Activated CD8-positive, alpha-beta memory T cell treated with anti-CD3 and anti-CD28 coated beads, Interleukin-2, amount 50 U/mL, for 4 hours (primary cell): ENCODE measurements at places on chromosomes 7 and 10.
A peak's percentile ranks its signal among the peaks of the same experiment; 100 is the strongest.

DNA sequence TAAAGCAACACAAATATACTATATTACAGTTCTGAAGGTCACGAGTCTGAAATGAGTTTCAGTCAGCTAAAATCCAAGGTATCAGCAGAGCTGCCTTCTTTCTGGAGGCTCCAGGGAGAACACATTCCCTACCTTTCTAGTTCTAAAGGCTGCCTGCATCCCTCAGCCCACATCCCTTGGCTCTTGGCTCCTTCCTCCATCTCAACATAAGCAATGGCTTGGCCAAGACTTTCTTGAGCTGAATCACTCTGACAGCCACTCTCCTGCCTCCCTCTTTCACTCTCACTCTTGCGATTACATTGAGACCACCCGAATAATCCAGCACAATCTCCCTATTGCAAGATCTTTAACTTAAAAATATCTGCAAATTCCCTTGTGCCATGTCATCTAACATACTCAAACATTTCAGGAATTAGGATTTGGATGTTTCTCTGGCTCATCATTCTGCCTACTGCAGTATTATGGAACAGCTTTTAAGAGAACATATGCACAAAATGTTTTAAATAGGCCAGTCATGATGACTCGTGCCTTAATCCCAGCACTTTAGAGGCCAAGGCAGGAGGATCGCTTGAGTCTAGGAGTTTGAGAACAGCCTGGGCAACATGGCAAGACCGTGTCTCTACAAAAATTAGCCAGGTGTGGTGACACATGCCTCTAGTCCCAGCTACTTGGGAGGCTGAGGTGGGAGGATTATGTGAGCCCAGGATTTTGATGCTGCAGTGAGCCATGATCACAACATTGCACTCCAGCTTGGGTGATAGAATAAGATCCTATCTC lies 144.2 kb upstream of the VSTM2A start:
- DNase-seq, result no peak

- peak; percentile 31 for DNase-seq
These were observed 37.0 kb downstream of the RPA3 start for GRCh38 chr7:7681191-7681935.

DNA sequence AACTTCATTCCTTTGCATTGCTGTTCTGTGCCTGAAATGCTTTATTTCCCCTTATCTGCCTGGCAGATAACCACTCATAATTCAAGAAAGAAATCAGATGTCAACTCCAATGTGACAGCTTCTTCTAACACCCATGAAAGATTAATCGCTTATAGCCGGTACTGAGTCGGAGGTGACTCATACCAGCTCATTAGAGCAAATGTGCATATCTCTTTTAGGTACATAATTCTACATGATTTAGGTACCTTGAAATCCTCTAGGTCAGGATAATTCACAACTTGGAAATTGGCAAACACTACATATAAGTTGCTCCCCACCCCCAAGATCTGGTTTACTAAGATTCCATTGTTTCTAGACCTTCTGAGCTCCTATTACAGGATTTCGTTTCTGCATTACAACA lies 554.4 kb upstream of the SORCS1 start:
- no peak for DNase-seq

GRCh38 chr7:121140790-121141189 lies 152.3 kb downstream of the CPED1 start:
- no peak for DNase-seq

- DNase-seq, result no peak
These were observed 91.8 kb downstream of the RNLS start for GRCh38 chr10:88491314-88491713.

DNA sequence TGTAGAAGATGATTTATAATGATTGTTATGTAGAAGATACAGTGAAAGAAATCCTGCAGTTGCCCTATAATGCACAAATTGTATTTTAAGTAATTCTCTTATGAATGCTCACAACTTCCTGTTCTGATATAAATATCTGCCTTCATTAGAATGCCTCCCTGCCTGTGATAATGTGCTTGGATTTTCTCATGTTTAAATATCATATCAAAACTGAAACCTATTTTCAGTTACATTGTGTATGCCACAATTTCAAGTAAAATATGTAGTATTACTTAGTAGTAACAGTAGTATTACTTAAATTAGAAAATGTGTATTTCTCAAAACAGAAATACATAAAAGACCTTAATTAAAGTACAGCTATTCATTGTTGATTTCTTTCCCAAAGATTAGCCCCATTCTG lies 41.1 kb upstream of the TFEC start:
- DNase-seq, result no peak

- no peak for DNase-seq
These were observed 62.9 kb downstream of the SYPL1 start for GRCh38 chr7:106049139-106049752.
